A673 (cell line): ENCODE measurements at places on chromosomes 1 and 21. TPM values are rescaled to one million over a fixed set of nuclear protein-coding genes. Genes with fewer than 3 reads are reported as not detected.

DNA sequence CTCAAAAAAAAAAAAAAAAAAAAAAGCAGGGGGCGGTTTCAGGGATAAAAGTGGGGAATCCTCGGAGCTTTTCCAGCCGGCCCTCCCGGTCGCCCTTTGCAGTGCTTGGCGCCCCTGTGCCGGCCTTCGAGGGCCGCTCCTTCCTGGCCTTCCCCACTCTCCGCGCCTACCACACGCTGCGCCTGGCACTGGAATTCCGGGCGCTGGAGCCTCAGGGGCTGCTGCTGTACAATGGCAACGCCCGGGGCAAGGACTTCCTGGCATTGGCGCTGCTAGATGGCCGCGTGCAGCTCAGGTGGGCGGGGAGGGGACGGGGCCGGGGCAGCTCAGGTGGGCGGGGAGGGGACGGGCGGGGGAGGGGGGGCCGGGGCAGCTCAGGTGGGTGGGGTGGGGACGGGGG is 25.3 kb downstream of the RNF223 start:
- no peak for DNase-seq

- no peak for DNase-seq
These were observed 77.9 kb upstream of the RRP15 start for GRCh38 chr1:218207194-218207593.

DNA sequence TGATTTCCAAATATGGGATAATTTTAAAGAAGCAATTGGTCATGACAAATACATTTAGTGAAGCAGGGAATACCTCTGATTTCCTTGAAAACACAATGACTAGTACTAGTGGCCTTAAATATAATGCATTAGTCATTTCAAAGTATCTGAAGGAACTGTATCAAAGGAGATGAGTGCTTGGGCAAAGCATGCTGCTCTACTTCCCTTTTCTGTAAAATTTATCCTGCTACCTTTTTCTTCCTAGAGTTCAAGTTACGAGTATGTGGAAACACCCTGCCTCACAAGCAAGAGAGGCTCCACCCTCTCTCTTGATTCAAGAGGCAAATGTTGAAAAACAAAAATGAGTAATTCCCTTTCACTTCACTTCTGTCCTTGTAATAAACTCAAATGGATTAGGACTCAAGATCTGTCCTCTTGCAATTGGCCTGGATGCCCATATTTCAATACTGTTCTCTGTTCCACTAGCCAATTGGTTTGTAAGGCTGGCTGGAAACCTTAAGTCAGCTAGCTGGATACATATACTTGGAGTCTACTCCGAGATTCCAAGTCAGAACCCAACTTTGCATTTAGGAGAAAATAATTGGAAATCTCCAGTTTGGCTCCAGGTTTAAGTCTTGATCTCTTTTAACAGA is 92.5 kb downstream of the CDC42BPA start:
- DNase-seq = no peak

GRCh38 chr1:158924677-158925076 is 6.7 kb upstream of the PYHIN1 start:
- DNase-seq = no peak

DNA sequence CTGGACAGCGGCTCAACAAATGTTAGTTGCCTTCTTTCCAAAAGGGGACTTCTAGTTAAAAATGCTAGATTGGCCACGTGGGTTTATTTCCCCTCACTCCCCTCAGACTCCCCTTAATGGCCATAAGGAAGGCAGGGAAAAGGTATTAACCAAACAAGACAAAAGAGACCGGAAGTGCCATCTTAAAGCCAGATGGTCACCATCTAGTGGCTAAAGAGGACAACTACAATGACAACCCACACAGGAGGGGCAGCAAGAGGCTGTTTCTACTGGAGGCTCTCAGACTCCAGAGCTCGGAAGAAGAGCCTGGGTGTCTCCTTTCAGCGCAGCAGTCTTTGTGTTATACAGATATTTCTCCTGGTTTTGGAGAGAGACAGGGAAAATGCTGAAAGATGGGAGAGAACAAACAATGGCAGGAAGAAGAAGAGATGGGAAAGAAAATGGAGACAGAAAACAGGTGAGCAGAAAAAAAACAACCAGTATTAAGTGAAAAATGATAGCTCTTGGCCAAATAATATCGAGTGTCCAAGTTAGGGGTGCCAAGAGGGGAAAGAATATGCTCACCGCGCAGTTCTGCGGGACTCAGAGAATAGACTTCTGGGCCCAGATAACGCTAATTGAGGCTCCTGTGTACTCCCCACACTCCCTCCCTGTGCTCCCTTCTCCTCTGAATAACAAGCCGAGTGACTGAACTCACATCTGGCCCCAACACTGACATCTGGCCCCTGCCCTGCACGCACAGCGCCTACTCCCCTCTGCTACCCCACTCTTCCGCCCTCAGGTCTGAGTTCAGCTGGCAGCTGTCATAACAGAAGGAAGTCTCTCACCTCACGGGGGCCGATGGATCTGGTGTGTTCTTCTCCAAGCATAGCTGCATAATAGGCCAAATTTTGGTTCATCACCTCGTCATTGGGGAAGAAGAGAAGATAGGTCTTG is 9.6 kb downstream of the P3H1 start:
- peak; percentile 83 for DNase-seq

DNA sequence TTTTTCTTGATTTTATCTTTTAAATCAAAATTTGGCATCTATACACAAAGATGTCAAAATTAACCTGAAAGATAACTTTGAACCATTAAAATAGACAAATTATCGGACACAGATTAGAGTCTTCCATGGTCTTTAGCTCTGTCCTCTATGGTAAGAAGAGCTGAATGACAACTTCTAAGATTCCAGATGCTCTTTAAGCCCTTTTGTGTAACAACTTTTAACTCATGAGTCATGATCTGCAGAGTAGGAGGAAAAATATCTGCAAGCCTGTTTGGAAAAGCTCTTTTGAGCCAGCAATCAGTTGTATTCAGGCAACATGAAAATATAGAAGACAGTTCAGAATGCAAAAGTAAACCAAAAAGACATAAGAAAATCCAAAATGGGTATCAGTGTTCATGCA is 37.8 kb downstream of the TTC13 start:
- no peak for DNase-seq

DNA sequence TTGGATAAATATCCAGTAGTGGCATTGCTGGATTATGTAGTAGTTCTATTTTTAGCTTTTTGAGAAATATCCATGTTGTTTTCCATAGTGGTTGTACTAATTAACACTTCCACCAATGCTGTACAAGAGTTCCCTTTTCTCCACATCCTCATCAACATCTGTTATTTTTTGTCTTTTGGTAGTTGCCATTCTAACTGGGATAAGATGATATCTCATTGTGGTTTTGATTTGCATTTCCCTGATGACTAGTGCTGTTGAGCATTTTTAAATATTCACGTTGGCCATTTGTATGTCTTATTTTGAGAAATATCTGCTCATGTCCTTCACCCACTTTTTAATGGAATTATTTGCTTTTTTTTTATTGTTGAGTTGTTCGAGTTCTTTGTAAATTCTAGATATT is 183.9 kb downstream of the PTPRU start:
- DNase-seq = no peak

DNA sequence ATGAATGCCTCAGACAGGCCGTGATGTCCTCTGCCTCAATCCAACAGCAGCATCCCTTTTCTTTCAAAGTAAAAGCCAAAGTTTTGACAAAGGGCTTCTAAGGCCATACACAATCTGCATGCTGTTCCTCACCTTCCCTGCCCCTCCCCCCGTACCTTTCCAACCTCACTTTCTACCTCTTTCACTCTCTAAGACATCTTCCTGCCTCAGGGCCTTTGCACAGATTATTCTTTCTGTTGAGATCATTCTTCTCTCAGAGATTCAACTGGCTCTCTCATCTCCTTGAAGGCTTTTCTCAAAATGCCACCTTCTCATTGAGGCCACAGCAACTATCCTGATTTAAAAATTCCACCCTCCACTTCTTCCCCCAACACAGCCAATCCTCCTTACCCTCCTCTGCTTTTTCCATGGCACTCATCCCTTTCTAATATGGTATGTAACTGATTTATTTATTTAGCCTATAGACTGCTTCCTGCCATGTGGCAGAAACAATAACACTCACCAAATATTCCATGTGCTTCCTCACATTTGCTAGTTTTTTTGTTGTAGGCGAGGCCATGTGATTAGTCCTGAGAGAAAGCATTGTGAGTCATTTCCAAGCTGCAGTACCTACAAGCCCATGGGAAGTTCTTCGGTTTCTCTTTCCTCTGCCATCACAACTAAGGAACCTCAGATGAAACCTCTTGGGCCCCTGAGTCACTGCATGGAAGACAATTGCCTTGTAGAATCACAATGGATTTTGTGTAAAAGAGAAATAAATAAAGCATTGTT is 58.7 kb upstream of the GADD45A start:
- DNase-seq = no peak

- DNase-seq = no peak
These were observed 10.2 kb downstream of the C1orf94 start for GRCh38 chr1:34186741-34187494.

- no peak for DNase-seq
These were observed 31.3 kb upstream of the JUN start for GRCh38 chr1:58815069-58815685.

- DNase-seq = no peak
These were observed 677 bp downstream of the PRKAA2 start for GRCh38 chr1:56645677-56646305.

GRCh38 chr21:21148009-21148408 is 149.8 kb downstream of the NCAM2 start:
- DNase-seq = no peak

GRCh38 chr1:221698579-221699349 is 43.1 kb downstream of the DUSP10 start:
- DNase-seq = no peak

DNA sequence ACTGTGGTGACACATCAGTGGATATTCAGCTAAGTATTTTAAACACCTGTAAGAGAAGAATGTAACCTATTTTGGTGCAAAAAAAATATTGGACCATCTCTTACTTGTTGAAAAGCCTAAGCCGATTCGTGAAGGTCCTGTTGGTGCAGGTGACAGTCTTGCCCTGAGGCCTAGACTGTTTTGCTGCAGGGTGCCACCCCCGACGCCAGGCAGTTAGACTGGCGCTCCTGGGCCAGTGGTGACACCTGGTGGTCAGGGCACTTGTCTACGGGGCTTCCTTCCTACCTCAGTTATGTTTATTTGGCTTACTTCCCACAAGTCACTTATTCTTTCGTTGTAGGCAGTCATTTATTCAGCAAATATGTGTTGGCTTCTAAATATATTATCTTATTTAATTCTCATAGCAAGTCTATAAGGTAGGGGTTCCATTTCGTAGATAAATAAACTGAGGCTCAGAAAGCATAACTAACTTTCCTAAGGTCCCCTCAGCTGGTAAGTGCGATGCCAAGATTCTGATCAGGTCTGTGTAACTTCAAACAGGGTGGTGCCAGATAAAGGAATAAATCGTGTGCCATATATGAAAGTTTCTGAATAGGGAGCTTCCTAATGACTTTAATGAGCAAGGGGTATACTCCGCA is 1.9 kb downstream of the EEIG2 start:
- DNase-seq = peak; percentile 68

- DNase-seq = peak; percentile 31
These were observed 86.2 kb downstream of the SIK1 start for GRCh38 chr21:43340491-43341377.

DNA sequence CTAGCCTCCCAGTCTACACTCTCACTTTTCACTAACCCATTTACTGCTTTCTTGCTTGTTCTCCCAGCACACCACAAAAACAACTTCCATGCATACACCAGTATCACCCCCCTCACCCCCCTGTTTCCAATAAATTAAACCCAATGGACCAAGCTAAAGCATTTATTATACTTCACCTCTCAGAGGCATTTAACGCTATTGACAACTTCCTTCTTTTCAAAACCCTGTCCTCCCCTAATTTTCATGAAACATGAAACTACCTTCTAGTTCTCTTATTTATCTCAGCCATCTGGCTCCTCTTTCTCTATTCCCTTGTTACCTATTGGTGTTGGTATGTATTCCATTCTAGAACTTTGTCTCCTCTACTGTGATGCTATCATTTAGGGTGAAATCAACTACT is 32.3 kb downstream of the PTPRC start:
- DNase-seq = no peak

- DNase-seq = no peak
These were observed 567.5 kb downstream of the PLA2G4A start for GRCh38 chr1:187396226-187396625.

DNA sequence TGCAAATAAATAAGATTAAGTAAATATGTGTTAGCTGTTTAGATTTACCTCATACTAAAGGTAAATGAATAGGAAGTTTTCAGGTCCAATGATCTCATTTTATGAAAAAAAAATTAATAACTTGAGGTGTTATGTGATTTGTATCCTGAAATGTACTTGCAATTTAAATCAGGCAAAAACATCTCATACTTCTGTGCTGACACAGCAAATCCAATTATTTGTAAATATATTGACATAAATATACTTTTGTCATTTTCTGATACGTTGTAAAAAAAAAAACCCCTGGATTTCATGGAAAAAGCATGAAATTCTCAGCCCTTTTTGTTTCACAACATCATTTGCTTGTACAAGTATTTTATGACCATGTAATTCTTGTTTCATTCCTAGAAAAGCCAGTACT is 184.1 kb upstream of the NCAM2 start:
- no peak for DNase-seq

TMEM81 gene
- total RNA-seq = 5.4 and 5.9 TPM in 2 replicates

VPS45 gene
- 50.3 and 51.3 TPM in 2 replicates for total RNA-seq

S100A8 gene
- total RNA-seq = not detected in 2 replicates

CAMK1G gene
- 18.6 and 21.2 TPM in 2 replicates for total RNA-seq

BCAS2 gene
- 67.4 and 75.7 TPM in 2 replicates for total RNA-seq

CACHD1 gene
- 39.2 and 42.6 TPM in 2 replicates for total RNA-seq

TEDDM1 gene
- total RNA-seq = not detected in 2 replicates

LRIG2 gene
- total RNA-seq = 13.9 and 14.8 TPM in 2 replicates

RNU1-2 gene
- 1,866 and 1,908 TPM in 2 replicates for total RNA-seq

LENEP gene
- total RNA-seq = 1.4 and 1.7 TPM in 2 replicates

C8B gene
- 0.39 TPM in 1 of 2 replicates, not detected in the other for total RNA-seq

ZBTB8A gene
- total RNA-seq = 6.4 and 7.9 TPM in 2 replicates
